Stimulated activated CD4-positive, alpha-beta T cell treated with anti-CD3 and anti-CD28 coated beads, Interleukin-15, amount 100 ng/mL, for 1 hour (primary cell): ENCODE measurements at places on chromosomes 11 and 22.

- DNase-seq = no peak
Observed at GRCh38 chr11:118304568-118305248, at the start of gene CD3E. TSS of gene CD3E (plus strand) at chr11:118304730. CDS start at chr11:118304953, 223 bp downstream.

DNA sequence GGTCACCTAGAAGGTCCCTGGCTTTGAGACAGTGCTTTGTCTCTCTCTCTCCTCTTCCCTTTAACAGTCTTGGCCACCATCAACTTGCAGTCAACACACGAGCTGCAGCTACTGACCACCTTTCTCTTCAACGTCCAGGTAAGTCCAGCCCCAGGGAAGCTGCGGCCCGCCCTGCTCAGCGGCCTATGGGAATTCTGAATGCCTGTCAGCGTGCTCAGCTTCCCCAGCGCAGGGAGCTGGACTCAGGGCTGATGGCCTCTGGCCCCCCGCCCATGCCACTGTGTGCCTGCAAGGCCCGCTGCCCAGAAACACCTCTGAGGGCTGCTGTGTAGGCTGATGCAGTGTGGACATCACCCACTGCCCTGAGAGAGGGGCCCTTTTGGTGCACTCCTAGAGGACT, 32.5 kb downstream of the GLB1L2 start:
- no peak for DNase-seq

GRCh38 chr11:116557282-116557681, 215.5 kb downstream of the BUD13 start:
- no peak for DNase-seq

DNA sequence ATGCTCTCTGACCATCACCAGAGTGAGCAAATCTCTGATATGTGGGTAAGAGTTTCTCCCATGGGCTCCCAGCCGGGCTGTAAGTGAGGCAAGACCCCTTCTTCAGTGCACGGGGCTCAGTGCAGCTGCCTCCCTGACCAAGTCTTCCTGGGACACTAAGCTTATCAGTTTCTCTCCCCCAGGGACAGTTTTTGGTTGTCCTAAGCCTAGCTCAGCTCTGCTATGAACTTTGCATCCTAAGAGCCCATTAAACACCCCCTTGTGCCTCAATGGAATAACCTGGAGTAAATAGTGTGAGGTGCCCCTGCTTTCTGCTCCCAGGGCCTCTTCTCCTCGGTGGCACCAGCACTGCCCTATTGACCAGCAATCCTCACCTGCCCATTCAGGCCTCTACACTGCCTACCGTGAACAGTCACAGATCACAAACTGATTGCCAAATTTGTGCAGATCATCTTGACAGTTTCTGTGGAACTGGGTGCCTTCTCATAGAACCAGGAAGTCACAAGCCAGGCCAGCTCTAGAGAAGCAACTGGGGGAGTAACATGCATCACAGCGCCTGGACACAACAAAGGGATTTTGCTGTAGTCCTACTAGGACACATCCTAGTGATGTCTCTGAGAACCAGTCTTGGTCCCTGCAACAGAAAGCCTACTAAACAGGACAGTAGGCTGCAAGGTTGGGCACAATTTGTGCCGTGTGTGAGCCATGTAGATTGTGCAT, 19.5 kb upstream of the IGLL5 start:
- no peak for DNase-seq

DNA sequence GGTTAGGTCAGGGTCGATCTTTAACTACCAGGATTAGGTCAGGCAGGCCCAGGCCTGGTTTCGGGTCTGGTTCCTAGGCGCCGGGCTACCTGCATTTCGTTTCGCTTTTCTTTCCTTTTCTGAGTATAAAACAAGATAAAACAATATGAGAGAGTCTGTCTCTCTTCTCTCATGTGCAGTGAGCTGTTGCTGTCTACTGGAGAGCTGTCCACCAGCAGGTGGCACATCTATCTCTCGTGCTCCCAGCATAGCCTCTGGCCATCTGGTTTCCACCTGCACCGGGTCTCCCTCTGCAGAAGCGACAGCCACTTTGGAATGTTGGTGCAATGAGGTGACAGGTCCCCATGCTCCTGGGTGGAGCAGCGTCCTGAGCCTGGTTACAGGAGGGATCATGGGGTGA, 27.6 kb downstream of the RIBC2 start:
- DNase-seq = no peak

- DNase-seq = no peak
Observed at GRCh38 chr22:22080270-22080669, 97.7 kb upstream of the TOP3B start.
